GM23338 (cell line): ENCODE measurements at places on chromosomes 7 and 10. TPM values are rescaled to one million over a fixed set of nuclear protein-coding genes. Genes with fewer than 3 reads are reported as not detected.

DNA sequence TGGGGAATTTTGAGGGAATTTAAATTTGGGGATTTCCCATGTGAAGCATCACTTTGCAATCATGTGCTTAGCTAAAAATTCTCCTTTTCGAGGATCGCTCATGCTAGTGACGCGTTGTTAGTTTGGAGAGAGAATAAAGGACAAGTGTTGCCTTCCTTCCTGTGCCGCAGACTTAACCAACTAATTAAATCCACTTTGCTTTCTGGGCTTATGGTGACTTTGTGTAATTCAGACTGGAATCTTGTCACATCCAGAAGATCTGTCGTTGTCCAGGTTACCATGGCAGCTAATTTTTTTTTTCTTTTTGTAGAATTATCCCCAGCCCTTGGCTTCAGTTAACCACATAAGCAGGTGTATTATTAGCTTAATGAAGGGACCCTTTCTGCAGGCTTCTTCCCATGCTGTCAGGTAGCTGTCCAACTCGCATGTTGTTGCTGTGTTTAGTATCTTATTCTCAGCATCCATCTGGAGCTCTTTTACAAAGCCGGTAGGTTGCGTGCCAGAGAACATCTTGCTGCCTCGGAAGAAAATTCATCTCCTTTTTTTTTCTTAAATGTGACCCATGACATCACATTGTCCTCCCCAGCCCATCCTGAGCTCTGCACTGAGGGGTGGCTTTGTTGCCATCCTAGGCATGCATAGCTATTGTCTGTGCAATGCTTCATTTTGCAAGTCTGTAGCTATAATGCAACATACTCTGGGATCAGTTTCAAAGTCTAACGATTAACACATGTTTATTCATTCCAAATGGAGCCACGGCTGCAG lies 47.2 kb upstream of the NRP1 start:
- no peaks in the 10 kb centered on the region for H3K36me3 ChIP-seq
- DNase-seq = no peak
- no peaks in the 10 kb centered on the region for H3K27me3 ChIP-seq
- no peak overlapping the region for H3K4me3 ChIP-seq

DNA sequence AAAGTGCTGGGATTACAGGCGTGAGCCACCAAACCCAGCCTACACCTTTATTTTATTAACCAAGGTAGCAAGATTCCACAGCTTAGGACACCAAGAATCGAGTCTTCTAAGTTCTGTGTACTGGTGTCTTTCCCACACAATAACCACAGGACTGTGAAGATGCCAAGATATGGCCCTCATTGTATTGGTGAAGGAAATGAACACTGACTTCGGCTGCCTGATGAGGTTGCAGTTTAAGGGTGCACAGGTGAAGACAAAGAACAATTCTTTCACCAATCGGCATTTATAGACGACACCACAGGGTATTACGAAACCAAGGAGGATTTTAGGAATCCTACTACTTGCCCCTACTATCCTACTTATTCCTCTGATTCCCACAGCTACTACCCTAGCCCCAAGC lies 47.5 kb upstream of the SVOPL start:
- H3K4me3 ChIP-seq = no peak overlapping the region
- no peak overlapping the region for H3K27ac ChIP-seq
- H3K4me1 ChIP-seq = peaks cover 10% of the 10 kb centered on the region; the same call in 1 of the 2 replicates
- DNase-seq = no peak

The SVOPL gene
- 0.70 and 1.4 TPM in 2 replicates for total RNA-seq

The TOMM7 gene
- total RNA-seq = 131 and 164 TPM in 2 replicates

GRCh38 chr7:49852619-49853462 lies 79.4 kb downstream of the VWC2 start:
- H3K4me1 ChIP-seq = peaks cover 4% of the 10 kb centered on the region; the same call in 1 of the 2 replicates
- H3K27ac ChIP-seq = no peak overlapping the region
- DNase-seq = peak; percentile 89
- H3K27me3 ChIP-seq = no peaks in the 10 kb centered on the region
- no peak overlapping the region for H3K4me3 ChIP-seq
- no peaks in the 10 kb centered on the region for H3K36me3 ChIP-seq

- H3K36me3 ChIP-seq = no peaks in the 10 kb centered on the region
- no peak overlapping the region; the same call in 1 of the 2 replicates for H3K27ac ChIP-seq
- H3K4me1 ChIP-seq = peaks cover 68% of the 10 kb centered on the region
- no peaks in the 10 kb centered on the region for H3K27me3 ChIP-seq
- no peak overlapping the region for H3K4me3 ChIP-seq
- DNase-seq = no peak
These were observed 9.9 kb downstream of the SGMS1 start for GRCh38 chr10:50613726-50614443.

The EFCAB10 gene
- total RNA-seq = 4.7 and 6.7 TPM in 2 replicates
